Head of caudate nucleus (tissue), 42 donors: ENCODE measurements at places on chromosomes 5 and 9.

GRCh38 chr5:115514220-115514619 lies 30.4 kb downstream of the FEM1C start:
- no peak for DNase-seq

- no peak for DNase-seq
Observed at GRCh38 chr5:169416583-169417196, 115.8 kb upstream of the SLIT3 start.

GRCh38 chr9:88748566-88749261 lies 213.7 kb downstream of the NXNL2 start:
- no peak for DNase-seq

- DNase-seq, result no peak
Observed at GRCh38 chr9:136985027-136985602, 2.3 kb downstream of the LCNL1 start.

DNA sequence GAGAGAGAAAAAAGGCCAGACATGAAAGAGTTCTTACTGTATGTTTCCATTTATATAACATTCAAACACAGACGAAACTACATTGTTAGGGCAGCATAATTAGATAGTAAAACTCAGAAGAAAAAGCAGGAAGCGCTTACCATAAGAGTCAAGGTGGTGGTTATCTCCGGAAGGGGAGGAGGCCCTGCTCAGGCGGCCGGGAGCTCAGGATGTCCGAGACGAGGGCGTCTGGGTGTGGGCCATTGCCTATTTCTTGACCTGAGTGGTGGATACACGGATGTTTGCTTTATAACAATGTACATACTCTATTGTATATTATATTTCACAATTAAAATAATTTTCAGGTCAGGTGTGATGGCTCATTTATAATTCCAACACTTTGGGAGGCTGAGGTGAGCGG lies 80.9 kb upstream of the COL5A1 start:
- no peak for DNase-seq

GRCh38 chr5:88236866-88237642 lies 31.6 kb downstream of the TMEM161B start:
- DNase-seq, result no peak

- DNase-seq, result no peak
Observed at GRCh38 chr5:155229135-155229534, 215.6 kb downstream of the KIF4B start.
